ENCODE measurements at places on chromosomes 12 and 14.

- peak; percentile 34 for DNase-seq
Observed at GRCh38 chr12:109736552-109737108, 23.0 kb downstream of the FAM222A start.

DNA sequence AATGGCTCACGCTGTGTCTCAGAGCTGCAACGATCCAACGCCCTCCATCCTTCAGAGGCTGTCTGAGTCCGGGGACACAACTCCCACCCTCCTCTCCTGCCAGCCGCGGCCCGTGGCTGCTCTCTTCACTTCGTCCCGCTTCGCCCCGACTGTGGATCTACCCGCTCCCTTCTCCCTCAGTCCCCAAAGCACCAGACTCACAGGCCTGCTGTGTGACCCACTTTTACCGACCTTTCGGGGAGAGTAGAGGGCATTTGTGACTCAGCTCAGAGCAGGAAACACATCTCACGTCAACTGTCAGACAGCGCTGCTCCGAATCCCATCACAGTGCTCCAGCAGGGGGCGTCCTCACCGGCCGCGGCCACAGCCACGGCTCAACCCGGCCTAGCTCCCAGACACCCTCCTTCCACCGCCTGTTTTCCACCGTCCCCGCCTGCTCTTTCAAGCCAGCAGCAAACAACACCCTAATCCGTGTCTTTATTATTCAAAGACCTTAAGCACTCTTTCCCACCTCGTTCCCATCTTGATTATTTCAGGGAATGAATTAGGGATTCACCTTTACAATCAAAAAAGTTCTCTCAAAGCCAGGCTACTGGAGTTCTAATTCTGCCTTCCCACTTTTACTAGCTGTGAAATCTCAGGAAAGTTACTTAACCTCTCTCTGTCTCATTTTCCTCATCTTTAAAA lies 5.0 kb upstream of the AQP2 start:
- peak; percentile 79 for DNase-seq

- DNase-seq, result no peak
Observed at GRCh38 chr12:48787791-48788523, 932 bp downstream of the ADCY6 start.

- peak; percentile 75 for DNase-seq
Observed at GRCh38 chr12:110846615-110847566, at the start of gene CCDC63. Gene CCDC63, plus strand, starts transcription at chr12:110846987. Its CDS starts 5,968 bp downstream, at chr12:110852955.

All from posterior cingulate gyrus (tissue), 11 donors.